Pancreas (tissue), 10 donors: ENCODE measurements at places on chromosomes 5 and 9. TPM values are rescaled to one million over a fixed set of nuclear protein-coding genes. Genes with fewer than 3 reads are reported as not detected.

Gene PCDHA3
- 0.79 TPM for total RNA-seq

Gene CDKN2A
- total RNA-seq = 1.9 TPM

DNA sequence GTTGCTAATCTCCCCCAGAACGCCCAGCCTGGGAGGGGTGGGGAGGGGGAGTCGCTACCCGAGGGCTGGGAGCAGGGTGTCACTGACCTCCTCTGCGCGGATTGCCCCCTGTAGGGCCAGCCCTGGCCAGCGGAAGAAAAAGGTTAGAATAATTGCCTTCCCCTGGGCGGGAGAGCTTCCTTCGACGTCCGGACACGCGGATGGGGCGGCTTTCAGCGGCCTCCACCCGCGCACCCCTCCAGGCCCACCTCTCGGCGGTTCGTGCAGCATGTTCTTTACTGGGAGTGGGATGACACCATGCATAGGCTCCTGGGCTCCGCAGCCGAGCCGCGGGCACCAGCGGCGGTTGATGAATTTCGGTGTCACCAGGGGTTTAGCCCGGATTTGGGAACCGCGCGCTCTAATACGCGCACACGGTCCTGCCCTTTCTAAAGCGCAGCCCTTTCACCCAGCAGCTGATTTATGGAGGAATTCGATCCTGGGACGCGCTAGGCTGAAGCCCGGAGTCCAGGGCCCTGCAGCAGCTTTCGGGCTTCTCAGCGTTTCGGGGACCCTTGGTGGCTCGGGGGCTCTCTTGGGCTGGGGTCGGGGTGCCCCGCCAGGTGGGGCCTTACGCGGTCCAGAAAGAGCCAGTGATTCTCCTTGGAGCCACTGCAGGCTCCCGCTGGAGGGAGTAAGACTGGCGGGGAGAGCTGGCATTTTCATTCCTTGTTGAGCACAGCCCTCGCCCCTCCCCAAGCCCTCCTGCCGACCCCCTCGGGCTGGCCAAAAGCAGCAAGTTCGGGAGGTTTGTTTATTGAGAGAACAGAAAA, 10.1 kb downstream of the LMX1B start:
- peaks cover 26% of the 10 kb centered on the region for H3K27me3 ChIP-seq
- no peak overlapping the region for H3K27ac ChIP-seq
- no peak for DNase-seq
- no peaks in the 10 kb centered on the region for H3K4me1 ChIP-seq
- no peaks in the 10 kb centered on the region for H3K36me3 ChIP-seq

- peaks cover 35% of the 10 kb centered on the region for H3K4me1 ChIP-seq
- H3K27ac ChIP-seq = peak overlapping the region; percentile 17
- H3K36me3 ChIP-seq = peaks cover 25% of the 10 kb centered on the region
- H3K27me3 ChIP-seq = no peaks in the 10 kb centered on the region
- no peak for DNase-seq
These were observed 239.0 kb downstream of the FANCC start for GRCh38 chr9:95078511-95078910.

- no peak overlapping the region for H3K4me3 ChIP-seq
- H3K27me3 ChIP-seq = no peaks in the 10 kb centered on the region
These were observed 18.7 kb downstream of the GIN1 start for GRCh38 chr5:103101079-103101750.

DNA sequence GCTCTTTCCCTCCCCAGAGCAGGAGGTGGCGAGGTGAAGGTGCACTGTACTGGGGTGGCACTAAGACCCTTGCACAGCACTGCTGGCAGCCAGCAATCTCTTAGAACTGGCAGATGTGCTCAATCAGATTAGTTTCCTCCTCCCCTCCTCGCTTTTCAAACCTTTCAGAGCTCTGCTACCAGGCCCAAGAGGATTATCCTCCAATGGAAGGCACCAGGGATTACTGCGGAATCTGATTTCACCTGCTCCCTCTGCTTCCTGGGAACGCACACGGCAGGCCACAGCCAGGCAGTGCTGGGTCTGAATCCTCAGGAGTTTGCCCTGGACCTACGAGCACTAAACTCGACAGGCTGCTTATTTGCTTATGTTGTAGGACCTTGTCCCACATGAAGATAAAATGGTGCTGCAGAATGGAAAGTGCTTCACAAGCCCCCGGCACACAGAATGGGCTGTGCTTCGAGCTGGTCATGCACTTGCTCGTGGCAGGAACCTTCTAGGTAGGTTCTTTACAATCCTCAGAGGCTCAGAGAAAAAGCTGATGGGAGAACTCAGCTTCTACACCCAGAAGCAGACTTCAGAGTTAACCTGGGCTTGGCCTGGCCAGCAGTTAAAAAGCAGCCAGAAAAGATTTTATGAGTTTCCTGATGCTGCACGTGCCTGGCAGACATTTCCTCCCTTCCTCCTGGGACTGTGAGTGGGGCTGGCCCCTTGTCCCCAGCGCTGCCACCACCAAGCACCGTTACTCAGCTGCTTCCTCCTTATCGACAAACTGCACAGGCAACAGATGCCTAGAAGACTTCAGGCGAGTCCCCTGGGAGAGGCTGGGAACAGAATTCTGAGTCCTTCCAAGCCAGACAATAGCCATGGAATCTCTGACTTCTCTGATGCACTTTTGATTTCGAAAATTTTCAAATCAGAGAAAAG, 33.1 kb downstream of the FABP6 start:
- H3K4me1 ChIP-seq = no peaks in the 10 kb centered on the region
- H3K4me3 ChIP-seq = no peak overlapping the region
- H3K27ac ChIP-seq = no peak overlapping the region
- no peak for DNase-seq

GRCh38 chr5:33008751-33009418, 297.8 kb downstream of the NPR3 start:
- no peaks in the 10 kb centered on the region for H3K27me3 ChIP-seq
- no peaks in the 10 kb centered on the region for H3K4me1 ChIP-seq
- H3K36me3 ChIP-seq = no peaks in the 10 kb centered on the region
- DNase-seq = no peak

DNA sequence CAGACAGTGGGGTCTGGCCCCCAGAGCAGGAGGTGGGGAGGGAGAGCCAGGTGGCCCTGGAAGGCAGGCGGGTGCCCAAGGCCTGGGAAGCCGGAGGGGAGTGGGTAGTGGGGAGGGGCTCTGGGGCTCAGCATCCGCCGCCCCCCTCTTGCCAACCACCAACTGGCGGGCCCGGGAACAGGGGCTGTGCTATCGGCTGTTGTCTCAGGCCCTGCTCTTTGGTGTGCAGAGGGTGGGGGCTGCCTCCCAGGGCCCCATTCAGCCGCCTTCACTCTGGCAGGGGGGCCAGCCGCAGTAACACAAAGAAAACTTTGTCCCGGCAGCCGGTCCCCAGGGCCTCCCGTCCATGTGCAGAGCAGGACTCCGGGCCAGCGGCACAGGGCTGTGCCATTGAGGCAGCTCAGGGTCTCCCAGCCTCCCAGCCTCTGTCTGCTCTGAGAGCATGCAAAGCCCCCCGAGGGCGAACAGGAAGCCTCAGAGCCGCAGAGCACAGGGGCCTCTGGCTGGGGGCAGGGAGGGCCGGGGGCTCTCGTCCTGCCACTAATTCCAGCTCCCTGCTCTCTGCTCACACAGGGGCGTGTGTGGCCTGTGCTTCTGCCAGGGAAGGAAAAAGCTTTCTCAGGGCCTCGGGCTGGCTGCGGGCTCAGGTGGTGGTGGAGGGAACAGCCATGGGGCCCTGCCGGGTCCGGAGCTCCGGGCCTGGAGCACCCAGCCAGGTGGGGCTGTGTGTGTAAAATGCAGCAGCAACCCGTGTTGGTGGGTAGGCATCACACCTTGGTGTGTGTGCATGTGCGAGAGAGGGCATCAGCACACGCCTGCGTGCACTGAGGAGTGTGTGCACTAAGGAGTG, 54.2 kb upstream of the NOTCH1 start:
- no peaks in the 10 kb centered on the region for H3K4me1 ChIP-seq
- DNase-seq = no peak
- no peaks in the 10 kb centered on the region for H3K36me3 ChIP-seq
- no peaks in the 10 kb centered on the region for H3K27me3 ChIP-seq
